ENCODE measurements at places on chromosomes 2 and 18.

- no peak for DNase-seq
Measured at GRCh38 chr18:21265971-21266673, 24.1 kb downstream of the GREB1L start.

- no peak for DNase-seq
Measured at GRCh38 chr2:195606179-195606578, 50.8 kb upstream of the SLC39A10 start.

DNA sequence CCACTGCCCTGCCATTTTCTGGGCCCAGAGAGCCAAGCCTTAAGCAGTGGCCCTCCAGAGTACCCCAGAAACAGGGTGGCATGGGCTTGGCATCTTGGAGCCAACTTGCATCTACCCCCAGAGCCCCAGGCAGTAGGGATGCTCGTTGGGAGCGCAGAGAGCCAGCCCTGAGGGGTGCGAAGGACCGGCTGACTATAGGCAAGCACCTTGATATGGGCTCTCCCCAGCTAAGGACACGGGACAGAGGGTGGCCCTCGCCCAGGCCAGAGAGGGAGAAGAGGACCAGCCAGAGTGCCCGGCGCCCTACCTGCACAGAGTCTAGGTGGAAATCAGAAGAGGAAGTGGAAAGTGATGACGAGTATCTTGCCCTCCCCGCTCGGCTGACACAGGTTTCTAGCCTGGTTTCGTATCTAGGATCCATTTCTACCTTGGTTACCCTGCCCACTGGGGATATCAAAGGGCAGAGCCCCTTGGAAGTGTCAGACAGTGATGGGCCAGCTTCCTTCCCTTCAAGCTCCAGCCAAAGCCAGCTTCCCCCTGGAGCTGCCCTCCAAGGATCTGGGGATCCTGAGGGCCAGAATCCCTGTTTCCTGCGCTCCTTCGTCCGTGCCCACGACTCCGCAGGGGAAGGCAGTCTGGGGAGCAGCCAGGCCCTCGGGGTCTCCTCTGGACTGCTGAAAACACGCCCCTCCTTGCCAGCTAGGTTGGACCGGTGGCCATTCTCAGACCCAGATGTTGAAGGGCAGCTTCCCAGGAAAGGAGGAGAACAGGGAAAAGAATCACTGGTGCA lies 16.2 kb downstream of the CEP68 start:
- no peak for DNase-seq

DNA sequence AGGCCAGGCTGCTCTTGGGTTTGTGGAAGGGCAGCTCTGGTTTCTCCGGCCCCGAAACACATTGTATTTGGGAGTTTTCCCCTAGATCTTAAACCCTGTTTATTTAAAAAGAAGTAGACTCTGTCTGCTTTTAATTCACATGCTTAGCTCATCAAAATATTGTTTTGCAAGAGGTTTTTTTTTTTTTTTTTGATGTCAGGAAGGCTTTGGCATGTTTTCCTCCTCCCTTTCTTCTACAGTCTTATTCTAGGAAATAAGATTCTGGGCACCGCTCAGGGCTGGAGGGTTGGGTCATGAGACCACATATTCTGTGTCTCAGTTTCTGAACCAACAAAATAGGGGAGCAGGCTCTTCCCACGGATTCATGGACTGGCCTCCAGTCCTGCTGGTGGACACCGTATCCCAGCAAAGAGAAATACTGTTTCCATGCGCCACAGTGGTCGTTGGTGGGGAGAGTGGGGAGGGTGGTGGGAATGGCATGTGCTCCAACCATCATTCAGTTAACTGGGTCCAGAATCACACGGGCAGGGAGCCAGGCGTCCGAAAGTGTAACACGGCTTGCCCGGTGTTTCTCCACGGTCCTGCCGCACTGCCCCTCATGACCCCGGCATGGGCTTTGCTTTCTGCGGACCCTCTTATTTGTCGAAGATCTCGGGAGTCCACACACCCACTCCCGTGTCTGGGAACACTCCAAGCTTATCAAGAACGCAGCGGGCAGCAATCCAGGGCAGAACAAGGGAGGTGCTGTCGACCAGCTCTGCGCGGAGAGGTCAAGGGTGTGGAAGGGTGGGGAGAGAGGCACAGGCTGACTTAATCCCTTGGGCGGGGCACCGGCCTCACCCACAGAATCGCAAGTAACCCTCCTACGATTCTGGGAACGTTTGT lies 176.7 kb downstream of the GLI2 start:
- no peak for DNase-seq

GRCh38 chr2:79702905-79703304 lies 190.1 kb downstream of the CTNNA2 start:
- no peak for DNase-seq

GRCh38 chr2:42638080-42638784 lies 69.8 kb downstream of the MTA3 start:
- DNase-seq = no peak

- no peak for DNase-seq
Measured at GRCh38 chr2:237921967-237922492, 44.8 kb upstream of the UBE2F start.

DNA sequence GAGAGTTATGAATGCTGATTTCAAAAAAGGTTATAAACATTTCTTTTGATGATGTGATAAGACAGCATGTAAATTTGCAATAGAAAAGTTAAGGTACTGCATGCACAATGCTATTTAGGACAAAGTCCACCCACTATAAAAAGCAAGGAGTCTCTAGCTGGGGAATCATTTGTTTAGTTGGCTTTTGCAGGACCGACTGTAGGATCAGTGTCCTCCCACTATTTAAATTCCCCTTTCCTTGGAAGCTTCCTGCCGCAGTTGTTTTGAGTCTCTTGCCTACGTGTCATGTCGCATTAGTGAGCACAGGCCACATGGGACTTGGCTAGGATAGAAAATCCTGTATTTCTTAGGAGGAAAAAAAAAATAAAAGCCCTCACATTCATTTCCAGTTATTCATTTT lies 13.1 kb downstream of the QPCT start:
- no peak for DNase-seq

DNA sequence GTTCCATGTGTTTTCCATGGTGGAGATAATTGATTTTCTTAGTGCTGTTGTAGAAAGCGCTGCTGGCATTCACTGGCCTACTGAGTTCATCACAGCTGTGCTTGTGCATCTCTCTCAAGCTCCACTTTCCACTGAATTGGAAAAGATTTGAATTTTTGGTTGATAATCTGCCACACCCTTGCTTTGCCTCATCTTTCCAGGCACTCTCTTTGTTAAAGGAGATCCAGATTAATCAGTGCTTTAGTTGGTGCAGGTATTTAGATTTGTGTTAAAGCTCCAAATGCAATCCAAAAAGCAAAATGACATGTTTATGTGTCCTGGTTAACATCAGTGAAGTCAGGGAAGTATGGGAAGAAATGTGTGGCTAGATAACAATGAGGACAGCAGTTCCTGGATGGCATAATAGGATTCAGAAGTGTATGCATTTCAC lies 2.7 kb upstream of the COL3A1 start:
- DNase-seq = no peak

GRCh38 chr2:65354773-65355172 lies 77.6 kb downstream of the SPRED2 start:
- no peak for DNase-seq

- no peak for DNase-seq
Measured at GRCh38 chr2:133109772-133110171, 439.8 kb upstream of the LYPD1 start.

DNA sequence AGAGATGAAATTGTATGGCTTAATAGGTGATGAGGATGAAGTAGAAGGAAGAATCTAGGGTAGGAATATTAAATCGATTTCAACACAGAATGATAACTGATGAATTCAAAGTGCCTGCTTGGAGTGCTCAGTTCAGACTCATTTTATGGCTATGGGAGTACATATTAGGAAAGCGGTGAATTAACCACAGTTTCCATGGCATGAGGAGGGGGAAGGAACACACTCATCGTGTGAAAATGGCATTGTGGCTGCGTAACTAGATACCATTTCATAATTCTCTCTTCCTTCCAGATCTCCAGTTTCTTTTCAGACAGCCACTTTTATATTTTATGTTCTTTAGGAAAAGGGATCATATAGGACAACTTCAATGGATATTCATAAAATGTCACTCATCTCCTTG lies 232.3 kb upstream of the KCNJ3 start:
- no peak for DNase-seq

GRCh38 chr2:214050731-214051130 lies 360.1 kb upstream of the VWC2L start:
- no peak for DNase-seq

- DNase-seq = no peak
Measured at GRCh38 chr18:39232490-39232889, 1666.9 kb upstream of the CELF4 start.

DNA sequence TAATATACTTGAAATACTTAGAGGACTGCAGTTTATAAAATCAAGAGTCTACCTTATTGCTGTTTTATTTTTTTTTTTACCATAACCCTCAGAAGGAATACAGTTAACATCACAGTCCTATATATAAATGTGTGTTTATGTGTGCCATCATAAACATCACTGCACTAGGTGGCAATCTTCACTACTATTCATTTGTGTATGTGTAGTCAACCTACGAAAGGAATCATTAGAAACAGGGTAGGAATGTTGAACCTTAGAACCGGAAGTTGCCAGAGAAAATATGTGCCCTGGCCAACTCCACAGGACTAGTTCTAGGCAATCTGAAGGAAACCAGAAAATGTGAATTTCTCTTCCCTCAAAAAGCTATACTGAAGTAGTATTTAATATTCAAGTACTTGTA lies 3.4 kb downstream of the GEN1 start:
- DNase-seq = no peak

DNA sequence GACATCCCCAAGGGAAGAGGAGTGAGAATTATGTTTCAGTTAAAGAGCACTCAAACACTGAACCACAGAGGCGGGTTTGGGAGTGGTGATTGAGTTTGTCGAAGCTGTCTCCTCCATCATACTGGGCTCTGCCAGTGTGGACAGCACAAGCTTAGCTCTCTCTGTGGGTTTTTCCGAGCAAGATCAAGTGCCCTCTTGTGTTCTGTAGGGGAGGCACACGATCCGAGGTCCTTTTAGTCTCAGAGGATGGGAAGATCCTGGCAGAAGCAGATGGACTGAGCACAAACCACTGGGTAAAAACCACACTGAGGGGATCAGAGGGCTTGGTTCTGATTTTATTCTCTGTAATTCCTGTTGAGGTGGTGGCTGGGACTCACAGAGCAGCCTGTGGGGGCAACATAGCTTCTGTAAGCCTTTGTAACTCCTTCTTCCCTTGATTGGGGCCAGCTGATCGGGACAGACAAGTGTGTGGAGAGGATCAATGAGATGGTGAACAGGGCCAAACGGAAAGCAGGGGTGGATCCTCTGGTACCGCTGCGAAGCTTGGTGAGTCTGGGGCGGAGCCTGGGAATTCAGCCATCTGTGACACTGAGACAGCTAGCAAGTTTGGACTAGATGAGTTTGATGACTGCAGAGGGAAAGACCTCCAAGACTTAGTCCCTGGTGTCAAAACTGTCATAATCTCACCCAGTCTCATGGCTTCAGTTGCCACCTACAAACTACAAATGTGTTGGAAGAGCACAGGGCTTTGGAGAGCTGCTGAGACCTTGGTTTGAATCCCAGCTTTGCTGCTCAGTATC lies 2.0 kb downstream of the NAGK start:
- no peak for DNase-seq

- DNase-seq = no peak
Measured at GRCh38 chr2:189060096-189060642, 86.0 kb downstream of the COL3A1 start.

DNA sequence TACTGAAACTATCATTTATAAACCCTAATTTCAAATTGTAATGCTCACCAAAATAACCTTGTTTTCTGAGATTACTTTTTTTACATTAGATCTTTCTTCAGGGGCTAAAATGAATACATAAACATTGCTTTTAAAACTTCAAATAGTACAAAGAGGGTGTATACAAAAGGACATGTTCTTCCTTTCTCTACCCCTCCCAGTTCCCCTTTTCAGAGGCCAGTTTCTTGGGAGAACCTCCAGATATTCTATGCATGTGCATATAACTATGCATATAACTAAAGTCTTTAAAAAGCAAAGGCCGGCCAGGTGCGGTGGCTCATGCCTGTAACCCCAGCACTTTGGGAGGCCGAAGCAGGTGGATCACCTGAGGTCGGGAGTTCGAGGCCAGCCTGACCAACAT lies 10.6 kb upstream of the FAM117B start:
- DNase-seq = no peak

DNA sequence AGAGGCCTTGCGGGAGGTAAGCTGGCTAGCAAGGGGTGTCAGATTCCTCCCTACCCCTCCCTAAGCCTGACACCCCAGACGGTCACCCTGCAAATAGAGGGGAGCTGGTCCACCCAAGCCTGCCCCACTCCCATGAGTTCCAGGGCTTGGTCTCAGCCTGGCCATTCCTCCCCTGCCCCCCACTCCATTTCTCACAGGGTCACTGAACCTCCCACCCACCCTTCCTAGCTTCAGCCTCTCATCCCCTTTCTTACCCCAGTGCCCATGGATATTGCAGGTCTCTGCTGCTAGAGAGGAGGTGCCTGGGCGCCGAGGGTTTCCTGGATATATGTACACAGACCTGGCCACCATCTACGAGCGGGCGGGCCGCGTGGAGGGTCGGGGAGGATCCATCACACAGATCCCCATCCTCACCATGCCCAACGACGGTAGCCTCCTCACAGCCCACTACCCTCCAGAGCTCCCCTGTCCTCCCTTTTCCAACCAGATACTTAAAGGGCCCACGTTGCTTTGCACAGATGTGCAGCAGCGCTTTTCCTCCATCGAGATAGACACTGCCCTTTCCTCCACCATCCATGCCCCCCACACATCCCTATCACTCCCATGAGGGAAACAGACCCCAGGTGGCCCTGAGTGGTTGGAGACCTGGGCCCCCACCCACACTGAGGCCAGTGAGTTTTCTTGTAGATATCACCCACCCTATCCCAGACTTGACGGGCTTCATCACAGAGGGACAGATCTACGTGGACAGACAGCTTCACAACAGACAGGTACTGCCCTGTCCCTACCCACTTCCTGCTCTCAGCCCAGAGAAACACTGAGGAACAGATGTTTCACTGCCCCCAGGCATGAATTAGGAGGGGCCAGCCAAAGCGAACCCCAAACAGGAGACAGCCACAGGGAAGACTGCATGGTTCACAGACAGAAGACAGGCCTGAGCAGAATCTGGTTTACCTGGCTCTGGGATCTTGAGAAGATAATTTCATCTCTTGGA lies 15.2 kb upstream of the ANKRD53 start:
- no peak for DNase-seq

DNA sequence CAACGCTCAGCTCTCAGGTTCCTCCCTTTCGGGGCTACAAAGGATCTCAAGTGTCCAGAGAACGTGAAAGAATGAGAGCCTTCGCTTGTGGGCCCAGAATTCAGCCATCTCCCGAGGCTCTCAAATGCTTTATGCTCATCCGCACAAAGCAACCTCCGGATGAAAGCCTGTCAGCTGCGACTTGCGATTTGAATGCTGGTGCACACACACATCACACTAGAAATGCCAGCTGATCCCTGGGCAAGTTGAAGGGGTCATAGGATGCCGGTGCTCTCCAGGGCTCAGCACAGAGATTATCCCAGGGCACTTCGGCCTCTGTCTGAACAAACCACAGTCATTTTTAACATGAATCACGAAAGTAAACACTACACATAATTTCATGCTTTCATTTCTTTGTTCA lies 141.8 kb upstream of the MYT1L start:
- no peak for DNase-seq
